ENCODE measurements at places on chromosomes 5 and 9.

- DNase-seq: no peak
Measured at GRCh38 chr9:34362614-34363214, 14.0 kb downstream of the MYORG start.

DNA sequence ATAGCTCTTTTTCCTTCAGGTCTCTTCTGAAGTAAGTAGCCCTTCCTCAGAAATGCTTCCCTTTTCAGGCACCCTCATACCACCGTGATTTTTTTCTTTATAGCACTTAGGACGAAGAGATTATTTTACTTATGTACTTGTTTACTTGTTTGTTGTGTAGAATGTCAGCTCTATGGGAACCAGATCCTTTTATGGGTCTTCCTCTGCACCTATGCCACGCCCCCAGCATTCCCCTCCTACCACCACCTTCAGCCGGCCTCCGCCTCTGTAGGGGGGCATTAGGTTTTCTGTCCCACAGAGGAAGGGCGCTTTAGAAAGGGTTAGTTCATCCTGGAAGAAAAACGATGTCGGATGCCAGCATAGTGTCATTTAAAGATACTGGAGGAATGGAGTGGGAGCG is 1.8 kb downstream of the CDKN2B-AS1 start:
- DNase-seq: no peak

DNA sequence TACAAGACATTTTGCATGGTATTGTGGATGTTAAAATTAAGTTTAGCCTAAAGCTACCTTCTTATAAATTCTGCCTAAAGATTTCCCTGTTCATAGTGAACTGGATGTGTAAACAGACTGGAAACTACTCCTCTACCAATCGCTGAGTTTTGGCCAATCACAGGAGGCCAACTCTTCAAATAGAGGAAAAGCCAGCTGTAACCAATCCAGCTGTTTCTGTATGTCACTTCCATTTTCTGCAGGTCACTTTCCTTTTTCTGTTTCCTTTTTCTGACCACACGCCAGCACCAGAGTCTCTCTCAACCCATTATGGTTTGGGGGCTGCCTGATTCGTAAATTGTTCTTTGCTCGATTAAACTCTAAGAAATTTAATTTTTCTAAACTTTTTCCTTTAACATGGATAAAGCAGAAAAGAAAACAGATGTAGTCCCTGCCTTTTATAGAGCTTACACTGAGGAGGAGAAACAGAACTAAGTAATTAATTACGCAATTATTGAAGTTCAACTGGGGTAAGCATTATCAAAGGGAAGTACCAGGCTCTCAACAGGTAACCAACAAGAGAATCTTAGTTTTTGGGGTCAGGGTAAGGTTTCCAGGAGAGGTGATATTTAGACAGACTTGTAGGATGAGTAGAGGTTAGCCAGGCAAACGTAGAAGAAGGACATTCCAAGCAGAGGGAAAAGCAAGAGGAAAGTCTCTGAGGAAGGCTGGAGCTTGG is 27.7 kb downstream of the RANBP3L start:
- no peak for DNase-seq

DNA sequence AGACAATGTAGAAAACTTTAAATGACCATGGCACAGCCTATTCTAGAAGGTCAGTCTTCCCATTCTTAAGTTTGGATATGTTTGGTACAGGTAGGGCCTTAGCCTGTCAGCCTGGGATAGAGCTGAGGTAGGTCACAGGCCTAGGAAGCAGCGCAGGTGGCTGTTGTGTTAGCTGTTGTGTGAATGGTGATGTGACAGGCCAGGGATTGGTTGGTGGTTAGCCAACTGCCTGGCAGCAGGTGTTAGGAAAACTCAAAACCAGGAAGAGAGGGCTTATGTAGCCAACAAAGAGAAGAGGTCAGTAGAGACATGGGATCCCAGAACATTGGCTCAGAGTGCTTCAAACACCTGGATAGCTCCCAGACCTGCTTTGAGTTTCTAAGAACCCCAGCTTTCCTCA is 84.2 kb downstream of the FBXO38 start:
- DNase-seq: no peak

DNA sequence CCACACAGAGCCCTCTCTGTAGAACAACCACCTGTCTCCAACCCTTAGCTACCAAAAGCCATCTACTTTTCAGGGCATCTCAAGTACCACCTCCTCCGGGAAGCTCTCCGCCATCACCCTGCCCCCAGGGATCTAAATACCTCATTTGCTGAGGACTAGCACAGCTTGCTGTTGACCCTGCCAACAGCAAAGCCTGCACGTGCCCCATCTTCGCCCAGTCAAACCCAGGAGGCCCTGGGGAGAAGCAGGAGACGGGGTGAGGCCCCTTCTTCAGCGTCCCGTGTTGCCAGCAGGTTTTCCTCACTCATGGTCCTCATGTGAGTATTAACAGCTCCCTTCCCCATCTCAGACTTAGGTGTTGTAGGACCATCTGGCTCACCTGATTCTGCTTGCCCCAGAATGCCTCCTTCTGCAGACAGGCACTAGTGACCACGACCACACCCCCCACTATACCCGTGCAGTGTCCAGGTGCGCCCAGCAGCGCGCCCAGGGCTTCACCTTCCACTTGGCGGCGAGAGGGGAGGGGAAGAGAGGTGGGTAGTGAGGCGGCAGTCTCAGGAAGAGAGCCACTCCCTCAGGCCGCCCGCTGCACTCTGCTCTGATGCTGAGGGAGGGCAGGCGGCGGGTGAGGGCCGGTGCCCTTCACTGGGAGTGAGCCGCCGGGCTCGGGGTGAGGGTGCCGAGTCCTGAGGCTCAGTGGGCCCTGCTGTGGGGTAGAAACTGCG is 11.1 kb downstream of the VAV2 start:
- DNase-seq: no peak
